IPS DF 19.7 (cell line): ENCODE measurements at places on chromosomes 3 and 15.

DNA sequence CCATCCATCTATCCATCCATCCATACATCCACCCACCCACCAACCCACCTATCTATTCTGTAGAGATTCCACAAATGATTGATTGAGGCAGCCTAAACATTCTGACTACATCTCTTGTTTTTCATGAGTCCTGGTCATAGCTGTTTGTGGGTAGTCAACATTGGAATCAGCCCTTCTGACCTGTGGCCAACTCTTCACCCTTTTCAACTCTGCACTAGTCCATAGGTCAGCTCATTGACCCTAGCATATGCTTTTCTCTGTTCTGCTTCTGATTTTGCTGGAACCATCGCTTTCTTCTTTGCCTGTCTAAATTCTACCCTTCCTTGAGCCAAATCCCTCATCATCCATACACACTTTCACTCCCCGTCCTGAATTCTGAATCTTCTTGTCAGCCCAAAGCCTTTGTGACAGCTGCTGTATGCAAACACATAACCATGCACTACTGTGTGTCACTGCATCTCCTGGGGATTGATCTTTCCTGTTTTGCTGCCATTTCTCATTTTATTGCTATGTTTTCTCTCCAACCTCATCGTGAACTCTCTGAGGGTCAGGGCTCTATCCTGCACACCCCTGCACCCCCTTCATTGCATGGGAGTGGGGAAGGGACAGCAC lies 16.8 kb upstream of the KCTD6 start:
- no peak for DNase-seq

DNA sequence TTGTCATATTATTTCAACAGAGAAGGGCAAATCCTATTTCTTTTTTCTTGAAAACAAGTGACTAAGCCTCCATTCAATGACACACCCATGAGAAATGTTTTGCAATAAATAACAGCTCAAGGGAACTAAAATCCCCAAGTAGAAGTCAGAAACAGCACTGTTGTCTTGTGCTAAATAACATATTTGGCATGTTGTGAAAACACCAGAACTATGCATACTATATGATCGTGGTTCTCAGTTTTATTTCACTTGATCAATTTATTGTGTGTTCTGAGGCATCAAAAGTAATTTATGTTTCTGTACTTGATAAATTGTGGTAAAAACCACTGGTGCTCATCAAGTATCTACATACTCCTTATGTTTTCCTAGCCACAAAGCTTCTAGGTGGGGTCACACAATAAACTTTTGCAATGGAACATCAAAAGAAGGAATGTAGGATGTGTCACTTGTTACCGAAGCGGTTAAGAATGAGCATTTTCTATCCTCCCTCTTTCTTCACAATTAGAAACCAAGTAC lies 691.7 kb upstream of the CBLB start:
- no peak for DNase-seq

DNA sequence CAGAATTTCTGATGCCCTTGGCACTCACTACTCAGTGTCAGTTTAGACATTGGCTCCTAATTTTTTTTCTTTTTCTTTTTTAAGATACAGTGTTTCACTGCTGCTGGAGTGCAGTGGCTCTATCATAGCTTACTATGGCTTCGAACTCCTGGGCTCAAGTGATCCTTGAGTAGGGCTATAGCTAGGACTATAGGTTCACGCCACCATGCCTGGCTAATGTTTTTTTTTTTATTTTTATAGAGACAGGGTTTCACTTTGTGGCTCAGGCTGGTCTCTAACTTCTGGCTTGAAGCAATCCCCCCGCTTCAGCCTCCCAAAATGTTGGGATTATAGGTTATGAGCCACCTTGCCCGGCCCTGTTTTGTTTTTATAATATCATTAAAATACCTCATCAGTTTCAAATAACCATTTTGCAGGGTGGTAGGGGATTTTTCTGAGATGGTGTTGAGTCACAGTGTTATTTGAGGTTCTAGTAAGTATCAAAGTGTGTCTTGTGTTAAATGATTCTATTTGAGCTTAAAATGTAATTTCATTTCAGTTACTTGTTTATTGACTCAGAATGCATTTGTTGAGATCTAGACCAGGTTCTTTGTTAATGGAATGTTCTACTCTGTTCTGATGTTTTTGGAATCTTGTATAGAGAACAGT lies 7.0 kb downstream of the FNDC3B start:
- DNase-seq = no peak

DNA sequence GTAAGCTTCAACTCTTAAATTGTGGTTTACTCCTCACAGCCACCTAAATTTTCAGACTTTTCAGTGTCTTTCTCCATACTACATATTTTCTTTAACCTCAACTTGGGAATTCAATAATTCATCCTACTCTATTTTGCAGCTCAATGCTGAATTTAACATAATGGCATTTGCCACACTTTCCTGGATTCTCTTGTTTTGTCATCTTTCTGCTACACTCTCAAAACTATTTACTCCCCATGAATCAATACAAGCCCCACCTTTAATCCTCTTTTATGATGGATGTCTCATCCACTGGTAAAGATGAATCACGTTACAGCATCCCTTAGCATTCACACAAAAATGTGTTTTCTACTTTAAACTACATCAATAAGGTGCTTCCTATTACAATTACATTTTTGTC lies 19.6 kb upstream of the CHMP2B start:
- no peak for DNase-seq

GRCh38 chr3:31880020-31880419 lies 101.0 kb downstream of the OSBPL10 start:
- DNase-seq = no peak
